ENCODE measurements at places on chromosomes 16 and 17. TPM values are rescaled to one million over a fixed set of nuclear protein-coding genes. Genes with fewer than 3 reads are reported as not detected.

DNA sequence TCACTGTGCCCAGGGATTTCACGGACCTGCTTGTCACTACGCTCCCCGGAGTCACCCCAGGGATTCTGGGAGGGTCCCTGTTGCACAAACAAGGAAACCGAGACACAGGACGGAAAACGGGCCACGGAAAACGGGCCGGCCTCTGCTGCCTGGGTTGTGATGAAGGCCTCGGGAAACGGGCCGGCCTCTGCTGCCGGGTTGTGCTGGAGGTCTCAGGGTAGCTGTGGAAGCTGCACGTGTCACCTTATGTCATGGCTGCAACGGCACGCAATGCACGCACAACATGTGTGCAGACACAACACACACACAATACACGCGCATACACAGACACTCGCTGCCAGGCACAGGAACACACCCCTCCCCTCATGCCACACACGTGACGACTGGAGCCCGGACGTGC is 27.0 kb upstream of the GNG13 start:
- DNase-seq, result no peak

DNA sequence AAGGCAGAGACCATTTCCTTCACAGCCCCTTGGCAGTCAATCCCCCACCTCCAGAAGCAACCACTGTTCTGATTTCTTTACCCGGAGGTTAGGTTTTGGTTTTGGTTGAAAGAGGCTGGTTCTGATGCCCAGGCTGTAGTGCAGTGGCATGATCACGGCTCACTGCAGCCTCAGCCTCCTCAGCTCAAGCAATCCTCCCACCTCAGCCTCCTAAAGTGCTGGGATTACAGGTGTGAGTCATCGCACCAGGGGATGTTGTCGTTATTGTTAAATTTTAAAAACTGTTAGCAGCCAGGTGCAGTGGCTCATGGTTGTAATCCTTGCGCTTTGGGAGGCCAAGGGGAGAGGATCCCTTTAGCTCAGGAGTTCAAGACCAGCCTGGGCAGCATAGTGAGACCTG is 3.0 kb upstream of the CTRB2 start:
- H3K4me3 ChIP-seq, result no peak overlapping the region
- no peak overlapping the region for H3K27ac ChIP-seq
- no peak for DNase-seq

- H3K4me1 ChIP-seq, result peaks cover 6% of the 10 kb centered on the region
- H3K36me3 ChIP-seq, result peaks cover 29% of the 10 kb centered on the region
- no peaks in the 10 kb centered on the region for H3K27me3 ChIP-seq
- DNase-seq, result no peak
Measured at GRCh38 chr17:81228420-81228819, 5.7 kb upstream of the CEP131 start.

DNA sequence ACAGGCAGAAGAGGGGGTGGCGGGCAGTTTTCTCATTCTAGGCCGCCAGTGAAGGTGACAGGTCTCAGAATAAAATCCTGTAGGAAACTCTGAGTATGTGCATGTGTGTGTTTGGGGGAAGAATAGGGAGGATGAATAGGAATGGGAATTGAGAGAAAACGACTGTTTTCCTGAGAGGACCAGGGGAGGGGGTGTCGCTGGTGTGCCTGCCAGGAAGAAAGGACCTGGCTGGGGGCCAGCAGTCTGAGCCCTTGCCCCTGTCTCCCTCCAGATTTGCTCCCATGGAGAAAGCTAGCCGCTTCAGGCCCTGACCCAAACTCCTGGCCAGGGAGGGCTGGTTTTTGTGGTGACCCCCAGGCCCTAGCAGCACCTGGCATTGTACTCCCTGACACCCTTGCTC is 14.4 kb downstream of the C17orf50 start:
- no peaks in the 10 kb centered on the region for H3K27me3 ChIP-seq
- H3K27ac ChIP-seq, result peak overlapping the region; percentile 90
- DNase-seq, result no peak
- H3K4me1 ChIP-seq, result peaks cover 23% of the 10 kb centered on the region

DNA sequence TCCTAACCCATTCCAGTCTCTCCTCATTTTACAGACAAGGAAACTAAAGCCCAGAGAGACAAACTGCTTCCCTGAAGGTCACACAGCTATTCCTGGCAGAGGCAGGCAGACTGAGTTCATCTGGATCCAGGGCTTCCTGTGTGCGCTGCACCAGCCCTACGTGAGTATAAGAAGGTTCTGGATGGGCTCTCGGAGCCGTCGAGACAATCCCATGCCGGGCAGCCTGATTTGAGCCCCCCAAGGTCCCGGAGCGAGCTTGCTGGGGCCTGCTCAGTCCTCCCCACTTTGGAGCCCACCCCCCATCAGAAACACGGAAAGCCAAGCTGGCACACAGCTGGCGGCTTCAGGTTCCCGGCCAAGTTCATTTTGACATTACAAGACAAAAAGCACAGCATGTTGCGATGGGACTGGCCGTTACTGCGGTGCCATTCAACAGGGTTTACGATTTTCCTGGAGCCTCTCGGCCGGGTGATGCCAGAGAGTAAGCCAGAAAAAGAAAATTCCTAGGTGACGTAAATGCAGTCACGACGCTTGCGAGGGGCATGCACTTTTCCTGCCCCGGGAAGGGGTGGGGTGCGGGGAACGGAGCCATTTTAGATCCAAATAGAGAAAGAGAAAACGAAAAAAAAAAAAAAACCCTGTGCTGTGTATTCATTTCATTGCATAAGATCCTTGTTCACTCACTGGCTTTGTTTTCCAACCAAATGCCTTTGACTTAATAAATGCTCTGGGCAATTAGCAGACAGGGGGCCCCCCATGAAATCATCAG is 167.1 kb upstream of the FOXF1 start:
- peak; percentile 95 for DNase-seq
- H3K4me1 ChIP-seq, result peaks cover 14% of the 10 kb centered on the region
- H3K36me3 ChIP-seq, result no peaks in the 10 kb centered on the region
- H3K27ac ChIP-seq, result peak overlapping the region; percentile 96
- no peaks in the 10 kb centered on the region for H3K27me3 ChIP-seq
- peak overlapping the region; percentile 26 for H3K4me3 ChIP-seq

- H3K27me3 ChIP-seq, result no peaks in the 10 kb centered on the region
- peak; percentile 39 for DNase-seq
- H3K4me1 ChIP-seq, result no peaks in the 10 kb centered on the region
Measured at GRCh38 chr16:68995011-68995504, 110.4 kb upstream of the HAS3 start.

- no peak overlapping the region for H3K4me3 ChIP-seq
- H3K36me3 ChIP-seq, result no peaks in the 10 kb centered on the region
- no peaks in the 10 kb centered on the region for H3K4me1 ChIP-seq
- H3K27ac ChIP-seq, result no peak overlapping the region
- no peaks in the 10 kb centered on the region for H3K27me3 ChIP-seq
- DNase-seq, result no peak
Measured at GRCh38 chr16:50011707-50012106, 13.3 kb upstream of the CNEP1R1 start.

Gene EPN3
- total RNA-seq, result not detected

Gene PRSS8
- total RNA-seq, result not detected

Gene ZPBP2
- not detected for total RNA-seq

Data from esophagus muscularis mucosa (tissue), 4 donors.